Ascending aorta (tissue), 2 donors: ENCODE measurements at places on chromosomes 3 and 15. TPM values are rescaled to one million over a fixed set of nuclear protein-coding genes. Genes with fewer than 3 reads are reported as not detected.

GRCh38 chr15:58260725-58261267 is 122.6 kb downstream of the AQP9 start:
- DNase-seq: no peak

DNA sequence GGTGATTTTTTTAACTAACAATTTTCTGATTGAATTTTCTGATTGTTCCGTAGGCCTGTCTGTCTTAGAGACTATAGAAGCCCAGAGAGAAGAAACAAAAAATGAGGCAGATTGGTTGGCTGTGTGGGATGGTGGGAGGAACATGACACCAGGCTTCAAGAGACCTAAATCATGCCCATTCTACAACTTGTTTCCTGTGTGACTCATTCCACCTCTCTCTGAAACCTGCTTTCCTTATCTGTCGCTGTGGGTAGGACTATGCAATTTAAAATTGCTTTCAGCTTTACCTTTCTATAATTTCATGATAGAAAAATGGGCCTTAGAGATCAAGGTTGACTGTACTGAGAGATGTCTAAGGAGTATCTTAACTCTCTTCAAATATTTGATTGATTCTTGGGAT is 44.5 kb downstream of the OXNAD1 start:
- DNase-seq: no peak

Gene GABRR3
- total RNA-seq: not detected

DNA sequence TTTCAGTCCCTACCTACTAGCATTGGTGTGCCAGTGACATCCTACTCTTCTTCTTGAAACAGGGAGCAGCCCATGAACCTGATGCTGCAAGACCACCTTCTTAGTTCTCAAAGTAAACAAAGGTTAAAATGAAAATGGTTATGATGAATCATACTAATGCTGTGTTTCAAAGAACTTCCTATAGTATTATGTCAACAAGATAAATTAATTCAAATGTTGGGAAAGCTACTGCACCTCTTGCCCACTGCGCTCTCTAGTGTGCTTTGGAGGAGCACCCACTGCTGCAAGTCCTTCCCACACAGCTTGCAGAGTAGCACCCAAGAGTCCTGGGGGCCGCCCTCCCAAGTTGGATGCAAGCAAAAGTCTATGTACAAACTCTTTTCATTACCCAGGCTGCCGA is 81.1 kb downstream of the CD200R1L start:
- no peak for DNase-seq

Gene SIN3A
- 41.0 TPM for total RNA-seq

Gene STIMATE
- total RNA-seq: 18.9 TPM

Gene ALG1L2
- total RNA-seq: not detected

Gene SH3GL3
- not detected for total RNA-seq

GRCh38 chr3:17213102-17213501 is 328.3 kb downstream of the PLCL2 start:
- no peak for DNase-seq

- DNase-seq: no peak
Observed at GRCh38 chr15:82907350-82907749, 45.2 kb downstream of the HOMER2 start.

GRCh38 chr15:41937568-41937923 is 34.8 kb downstream of the EHD4 start:
- no peak for DNase-seq

- no peak for DNase-seq
Observed at GRCh38 chr3:18883571-18883970, 264.7 kb upstream of the KCNH8 start.

DNA sequence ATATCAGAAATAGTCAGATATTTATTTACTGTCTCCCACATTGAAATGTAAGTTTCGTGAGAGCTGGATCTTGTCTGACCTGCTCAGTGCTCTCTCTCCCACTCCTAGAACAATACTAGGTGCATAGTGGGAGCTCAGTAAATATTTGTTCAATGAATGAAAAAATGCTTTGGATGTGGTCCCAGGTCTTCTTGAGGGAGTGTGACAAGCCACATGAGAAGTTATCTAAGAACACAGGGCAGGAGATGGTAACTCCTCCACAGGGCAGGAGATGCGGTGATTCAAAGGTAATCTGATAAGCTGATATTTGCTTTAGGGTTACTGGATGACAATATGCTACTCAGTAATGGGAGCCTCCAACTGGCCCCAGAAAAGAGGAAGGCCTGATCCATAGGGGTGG is 25.8 kb upstream of the PLA2G4E start:
- DNase-seq: peak; percentile 12

Gene DNAH12
- not detected for total RNA-seq

GRCh38 chr3:152405915-152406802 is 137.4 kb downstream of the MBNL1 start:
- no peak for DNase-seq

Gene CLDN1
- 0.53 TPM for total RNA-seq

Gene TICRR
- not detected for total RNA-seq

DNA sequence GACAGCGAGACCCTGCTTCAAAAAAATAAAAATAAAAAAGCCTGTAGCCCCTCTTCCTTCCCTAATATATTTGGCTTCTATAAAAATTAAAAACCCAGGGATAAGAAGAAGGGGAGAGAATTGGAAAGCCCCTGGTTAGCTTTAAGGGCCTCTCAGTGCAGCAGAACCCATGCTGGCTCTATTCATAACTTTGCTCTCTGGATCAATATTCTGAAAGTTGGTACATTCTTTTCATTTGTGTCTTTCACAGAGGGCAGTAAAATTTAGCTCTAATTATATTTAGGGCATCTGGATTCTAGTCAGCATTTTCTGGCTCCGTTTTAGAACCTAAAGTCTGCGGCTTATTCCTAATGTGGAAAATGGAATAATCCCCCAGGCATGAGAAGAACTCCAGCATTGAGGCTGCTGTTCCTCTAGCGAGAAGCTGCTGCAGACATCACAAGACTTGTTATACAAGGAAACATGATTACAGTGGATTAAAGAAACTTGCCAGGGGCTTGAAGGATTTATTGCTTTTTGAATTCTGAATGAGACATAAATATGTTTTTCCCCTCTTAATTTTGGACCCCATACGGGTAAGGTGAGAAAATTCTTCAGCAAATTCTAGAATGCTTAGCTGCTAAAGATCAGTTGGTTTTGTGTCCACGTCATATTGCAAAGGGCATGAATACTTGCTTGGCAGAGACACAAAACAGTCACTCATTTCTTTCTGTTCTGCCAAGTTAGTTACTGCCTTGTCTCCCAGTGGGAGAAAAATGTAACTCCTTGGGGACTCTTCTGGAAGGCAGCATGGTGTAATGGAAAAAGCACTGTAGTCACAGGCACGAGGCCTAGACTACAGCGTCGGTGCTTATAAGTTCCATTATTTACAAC is 177.7 kb downstream of the VGLL4 start:
- no peak for DNase-seq

GRCh38 chr3:69568951-69569350 is 170.3 kb upstream of the MITF start:
- DNase-seq: no peak

Gene PATL2
- total RNA-seq: not detected

Gene PIERCE2
- not detected for total RNA-seq

DNA sequence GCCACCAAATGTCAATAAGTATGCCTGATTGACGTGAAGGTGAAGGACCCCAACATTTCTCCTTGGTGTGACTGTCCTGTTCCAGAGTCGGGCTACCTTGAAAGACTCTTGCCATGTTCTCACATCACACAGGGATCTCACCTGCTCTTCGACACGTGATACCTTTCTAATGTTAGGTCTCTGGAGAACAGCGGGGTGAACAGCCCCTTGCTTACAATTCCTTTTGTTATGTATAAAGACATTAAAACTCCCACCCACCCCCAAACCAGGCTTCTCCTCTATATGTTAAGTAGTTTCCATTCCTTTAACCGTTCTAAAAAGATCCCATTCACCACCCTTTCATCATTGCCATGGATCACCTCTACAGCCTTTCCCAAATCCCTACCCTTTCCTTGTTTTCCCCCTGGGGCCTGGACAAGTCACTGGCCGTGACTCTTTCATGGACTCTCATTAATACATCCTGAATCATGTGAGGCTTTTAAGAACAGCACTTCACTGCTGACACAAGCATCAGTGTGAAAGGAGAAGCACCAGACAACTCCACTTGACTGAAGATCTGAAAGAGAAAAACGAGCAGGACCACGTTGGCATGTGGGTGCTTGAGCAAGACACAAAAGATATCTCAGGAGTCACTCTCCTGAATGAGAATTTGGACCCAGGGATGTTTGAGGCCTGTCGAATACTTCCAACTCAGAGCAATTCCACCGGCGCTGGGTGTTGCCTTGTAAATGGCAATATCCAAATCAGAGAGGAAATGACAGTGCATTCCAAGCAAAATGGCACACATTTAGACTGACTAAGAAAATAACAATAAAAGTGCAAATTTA is 115.0 kb downstream of the FOXP1 start:
- no peak for DNase-seq

Gene FETUB
- not detected for total RNA-seq

GRCh38 chr3:192608726-192609600 is 118.4 kb downstream of the FGF12 start:
- no peak for DNase-seq

Gene TMEM207
- not detected for total RNA-seq

GRCh38 chr15:32796856-32797255 is 79.1 kb downstream of the GREM1 start:
- no peak for DNase-seq
